ENCODE measurements at places on chromosomes 2 and 18.

DNA sequence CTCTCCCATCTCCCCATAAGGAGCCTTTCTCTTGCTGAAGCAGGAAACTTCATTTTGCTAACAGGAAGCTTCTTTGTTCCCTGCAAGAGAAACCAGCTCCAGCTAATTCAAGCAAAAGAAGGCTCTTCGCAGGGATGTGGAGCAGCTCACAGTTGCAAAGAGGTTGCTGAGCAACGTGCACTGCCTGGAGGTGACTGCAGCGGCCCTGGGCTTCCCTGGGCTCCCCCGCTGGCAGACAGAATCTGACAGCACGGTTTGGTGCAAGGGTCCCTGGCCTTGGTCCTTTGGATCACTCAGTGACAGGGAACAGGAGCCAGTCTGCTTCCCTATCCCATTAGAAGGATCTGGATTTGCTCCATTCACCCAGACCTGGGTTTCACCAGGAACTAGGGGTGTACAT lies 25.8 kb downstream of the GPR55 start:
- no peak for DNase-seq

- no peak for DNase-seq
These were observed 656.0 kb upstream of the CELF4 start for GRCh38 chr18:38221476-38222100.

- no peak for DNase-seq
These were observed 54.8 kb downstream of the CDC42EP3 start for GRCh38 chr2:37616677-37617005.

- peak; percentile 59 for DNase-seq
These were observed 15.9 kb upstream of the TMEM214 start for GRCh38 chr2:27016801-27017325.

DNA sequence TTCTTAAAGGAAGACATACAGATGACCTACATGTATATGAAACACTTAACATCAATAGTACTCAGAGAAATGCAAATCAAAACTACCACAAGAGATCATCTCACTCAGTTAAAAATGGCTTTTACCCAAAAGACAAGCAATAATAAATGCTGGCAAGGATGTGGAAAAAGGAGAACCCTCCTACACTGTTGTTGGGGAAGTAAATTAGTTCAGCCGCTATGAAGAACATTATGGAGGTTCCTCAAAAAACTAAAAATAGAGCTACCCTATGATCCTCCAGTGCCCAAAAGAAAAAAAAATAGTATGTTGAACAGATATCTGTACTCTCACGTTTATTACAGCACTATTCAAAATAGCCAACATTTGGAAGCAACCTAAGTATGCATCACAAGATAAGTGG lies 1579.4 kb upstream of the TMEFF2 start:
- DNase-seq, result no peak

DNA sequence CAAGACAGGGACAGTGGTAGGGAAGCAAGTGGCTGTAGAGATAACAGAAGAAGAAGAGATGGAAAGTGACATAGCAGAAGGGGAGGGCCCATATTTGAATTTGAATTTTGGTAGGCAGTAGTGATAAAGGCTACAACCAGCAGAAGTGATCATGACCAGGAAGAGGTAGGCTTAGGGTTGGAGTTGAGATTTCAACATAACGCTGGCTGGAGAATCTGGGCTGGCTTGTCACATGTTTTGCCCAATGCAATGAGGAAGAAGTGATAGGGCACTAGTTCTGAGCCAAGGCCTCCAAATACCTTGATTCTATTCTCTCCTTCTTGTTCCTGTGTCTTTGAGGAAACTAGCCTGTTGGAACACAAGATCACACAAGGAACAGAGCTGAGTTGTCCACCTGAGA lies 69.4 kb downstream of the SCG2 start:
- DNase-seq, result no peak

DNA sequence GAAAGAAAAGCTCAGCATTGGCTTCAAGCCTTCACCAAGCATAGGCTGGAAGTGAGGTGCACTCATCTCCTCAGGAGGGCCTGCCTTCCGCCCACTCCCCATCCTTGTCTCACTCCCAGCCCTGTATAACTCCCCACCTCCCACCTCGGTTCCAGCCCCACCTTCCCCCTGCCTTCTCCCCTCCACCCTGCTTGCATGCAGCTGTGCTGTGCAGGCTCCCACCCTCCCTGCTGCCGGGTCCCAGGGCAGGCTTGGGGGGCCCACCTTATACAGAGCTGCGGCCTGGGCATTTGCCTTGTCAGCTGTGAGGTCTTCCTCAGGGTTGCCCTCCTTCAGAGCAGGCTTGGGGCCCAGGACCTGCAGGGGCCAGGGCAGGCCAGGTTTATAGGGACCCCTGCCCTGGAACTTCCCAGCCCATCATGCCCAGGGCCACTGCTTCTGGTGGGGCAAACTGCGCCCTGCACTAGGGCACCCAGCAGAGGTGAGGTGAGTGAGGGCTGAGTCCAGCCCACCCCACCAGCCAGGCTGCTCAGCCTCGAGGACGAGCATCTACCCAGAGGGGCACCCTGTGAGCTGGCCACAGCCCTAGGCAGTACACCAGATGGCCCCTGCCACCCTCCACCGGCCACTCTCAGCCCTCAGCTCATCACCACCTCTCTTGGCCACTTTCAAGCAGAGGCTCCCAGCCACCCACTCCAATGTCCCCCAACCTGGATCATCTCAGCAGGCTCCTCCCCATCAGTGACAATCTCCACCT lies 11.6 kb downstream of the CAPG start:
- DNase-seq, result no peak

DNA sequence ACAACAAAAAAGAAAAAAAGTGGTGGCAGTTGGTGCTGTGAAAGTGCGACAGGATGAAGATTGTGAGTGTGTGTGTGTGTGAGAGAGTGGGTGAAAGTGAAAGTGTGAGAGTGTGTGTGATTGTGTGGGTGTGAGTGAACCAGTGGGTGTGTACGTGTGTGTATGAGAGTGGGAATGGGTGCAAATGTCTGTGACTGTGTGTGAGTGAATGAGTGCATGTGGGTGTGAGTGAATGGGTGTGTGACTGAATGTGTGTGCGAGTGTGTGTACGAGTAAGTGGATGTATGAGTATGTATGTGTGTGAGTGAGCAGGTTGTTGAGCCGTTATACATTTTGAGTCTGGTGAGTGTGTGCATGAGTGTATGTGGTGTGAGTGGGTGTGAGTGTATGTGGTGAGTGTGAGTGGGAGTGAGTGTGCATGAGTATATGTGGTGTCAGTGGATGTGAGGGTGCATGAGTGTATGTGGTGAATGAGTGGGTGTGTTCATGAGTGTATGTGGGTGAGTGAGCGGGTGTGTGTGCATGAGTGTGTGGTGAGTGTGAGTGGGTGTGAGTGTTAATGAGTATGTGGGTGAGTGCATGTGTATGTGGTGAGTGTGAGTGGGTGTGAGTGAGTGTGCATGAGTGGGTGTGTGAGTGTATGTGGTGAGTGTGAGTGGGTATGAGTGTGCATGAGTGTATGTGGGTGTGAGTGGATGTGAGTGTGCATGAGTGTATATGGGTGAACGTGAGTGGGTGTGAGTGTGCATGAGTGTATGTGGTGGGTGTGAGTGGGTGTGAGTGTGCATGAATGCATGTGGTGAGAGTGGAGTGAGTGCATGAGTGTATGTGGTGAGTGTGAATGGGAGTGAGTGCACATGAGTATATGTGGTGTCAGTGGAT lies 69.3 kb upstream of the HPCAL1 start:
- DNase-seq, result peak; percentile 2

- no peak for DNase-seq
These were observed 42.3 kb downstream of the EN1 start for GRCh38 chr2:118805064-118805690.

- DNase-seq, result no peak
These were observed 318.8 kb upstream of the REV1 start for GRCh38 chr2:99808361-99809200.

DNA sequence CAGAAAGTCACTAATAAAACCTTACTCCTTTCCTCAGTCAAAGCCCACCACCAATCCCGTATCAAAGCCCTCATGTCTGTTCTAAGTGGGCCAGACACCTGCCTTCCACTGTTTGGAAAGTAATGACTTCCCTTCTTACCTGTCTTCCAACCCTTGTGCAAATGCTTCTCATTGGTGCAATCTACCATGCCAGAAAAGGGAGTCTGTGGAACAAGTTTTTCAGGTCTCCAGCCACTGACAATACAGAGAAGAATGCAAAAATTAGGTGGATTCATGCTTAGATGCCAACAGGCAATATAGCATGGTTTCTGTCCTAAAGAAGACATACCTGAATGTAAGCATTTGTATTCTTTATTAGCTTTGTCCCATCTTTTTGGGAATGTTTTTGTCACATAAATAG lies 1140.6 kb upstream of the LRRTM1 start:
- no peak for DNase-seq

DNA sequence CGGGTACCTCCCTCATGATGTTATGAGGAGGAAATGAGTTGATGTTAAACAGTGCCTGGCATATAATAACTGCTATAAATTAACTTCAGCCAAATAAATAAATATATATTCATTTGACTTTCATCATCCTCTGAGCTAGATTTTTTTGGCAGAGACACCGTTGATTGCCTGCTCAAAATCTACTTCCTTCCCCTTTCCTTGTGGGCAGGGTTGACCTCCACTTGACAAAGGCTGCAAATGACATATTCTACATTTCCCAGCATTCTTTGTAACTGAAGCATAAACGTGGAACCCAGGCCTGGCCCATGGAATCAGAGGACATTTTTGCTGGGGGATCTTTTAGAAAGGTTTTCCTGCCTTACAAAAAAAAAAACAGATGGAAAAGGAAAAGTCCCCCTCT lies 177.8 kb downstream of the TXNL1 start:
- DNase-seq, result no peak

- DNase-seq, result no peak
These were observed 7.5 kb downstream of the ABCG8 start for GRCh38 chr2:43846140-43846793.

DNA sequence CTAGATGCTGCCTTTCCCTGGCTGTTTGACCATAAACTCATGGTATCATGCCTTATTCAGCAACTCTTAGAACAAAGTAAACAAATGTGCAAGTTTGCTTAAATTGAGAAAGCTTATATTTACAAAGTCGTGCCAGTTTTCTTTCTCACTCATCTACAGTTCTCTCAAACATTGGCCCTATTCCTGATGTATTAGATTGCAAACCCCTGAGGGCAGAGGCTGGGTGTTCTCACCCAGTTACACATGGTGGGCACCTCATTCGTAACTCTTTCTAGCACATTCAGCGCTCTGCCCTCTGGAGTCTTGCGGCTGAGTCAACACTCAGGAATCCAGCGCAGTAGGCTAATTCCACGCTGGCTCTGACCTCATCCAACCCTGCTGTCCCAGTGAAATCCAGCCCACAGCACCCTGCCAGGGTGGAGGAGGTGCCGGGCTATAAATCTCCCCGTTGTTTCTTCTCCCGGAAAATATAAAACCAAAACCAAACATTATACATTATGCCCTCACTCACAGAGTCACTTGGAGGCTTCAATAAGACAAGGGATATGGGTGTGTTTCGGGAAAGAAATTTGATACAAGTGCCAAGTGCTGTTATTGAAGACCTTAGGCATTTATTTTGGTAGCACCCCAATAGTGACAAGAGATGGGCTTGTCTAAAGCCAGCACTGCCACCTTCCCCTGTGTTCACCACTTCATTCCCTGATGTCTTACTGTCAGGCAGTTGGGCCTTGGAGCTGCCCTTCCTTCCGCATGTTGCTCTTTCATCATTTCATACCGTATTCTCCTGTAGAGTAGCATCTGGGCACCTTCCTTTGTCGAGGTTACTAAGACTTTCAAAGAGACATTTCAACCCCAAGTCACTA lies 287.4 kb downstream of the PRKCE start:
- DNase-seq, result peak; percentile 84

GRCh38 chr2:11104794-11105660 lies 50.2 kb upstream of the SLC66A3 start:
- DNase-seq, result no peak

DNA sequence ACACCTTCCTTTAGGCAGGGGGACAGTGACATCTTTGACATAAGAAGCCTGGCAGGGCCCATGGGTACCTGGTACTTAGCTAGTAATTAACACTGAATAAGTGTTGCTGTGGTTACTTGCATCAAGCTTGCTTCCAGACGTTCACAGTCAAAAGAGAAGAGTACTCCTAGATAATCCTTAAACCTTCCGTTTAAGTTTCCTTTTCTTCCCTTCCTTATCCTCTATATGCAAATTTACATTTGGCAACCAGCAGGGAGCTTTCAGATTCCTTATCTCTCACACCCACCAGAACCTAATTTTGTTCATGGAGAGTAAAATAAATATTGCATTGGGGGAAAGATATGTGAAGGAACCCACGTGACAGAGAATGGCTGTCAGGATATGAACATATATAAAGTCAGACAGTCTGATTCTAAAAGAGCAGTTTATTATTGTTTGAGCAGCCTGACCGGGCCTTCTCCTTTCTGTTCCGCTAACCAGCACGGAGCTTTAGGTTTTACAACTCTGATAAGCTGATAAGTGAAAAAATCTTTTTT lies 7.8 kb upstream of the RAB31 start:
- DNase-seq, result no peak

- no peak for DNase-seq
These were observed 225.9 kb downstream of the MEIS1 start for GRCh38 chr2:66660804-66661203.

DNA sequence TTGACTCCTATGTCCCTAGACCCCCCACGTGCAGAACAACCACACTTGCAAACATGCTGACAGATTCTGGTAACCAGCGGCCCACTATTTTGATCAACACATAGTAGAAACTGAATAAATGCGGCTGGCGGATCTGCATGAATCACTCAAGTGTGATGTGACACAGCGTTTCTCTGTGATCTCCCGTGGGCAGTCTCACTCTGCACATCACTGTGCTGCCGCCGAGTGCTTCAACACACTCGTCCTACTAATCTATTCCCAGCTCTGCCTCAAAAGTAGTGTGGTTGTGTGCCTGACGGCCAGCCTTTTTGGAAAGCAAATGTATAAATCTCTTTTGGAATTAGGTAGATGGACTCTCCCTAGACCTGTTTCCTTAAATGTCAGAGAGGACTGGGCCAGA lies 37.3 kb upstream of the TMEM182 start:
- DNase-seq, result no peak

GRCh38 chr2:55610954-55611743 lies 6.3 kb downstream of the PPP4R3B start:
- DNase-seq, result no peak

- no peak for DNase-seq
These were observed 754.9 kb downstream of the SATB2 start for GRCh38 chr2:198702796-198703195.

- no peak for DNase-seq
These were observed 109.2 kb downstream of the EXOC6B start for GRCh38 chr2:72716601-72717000.

- no peak for DNase-seq
These were observed 122.6 kb downstream of the CTIF start for GRCh38 chr18:48661421-48661820.

GRCh38 chr18:9537677-9538076 lies 62.4 kb downstream of the RALBP1 start:
- DNase-seq, result no peak

DNA sequence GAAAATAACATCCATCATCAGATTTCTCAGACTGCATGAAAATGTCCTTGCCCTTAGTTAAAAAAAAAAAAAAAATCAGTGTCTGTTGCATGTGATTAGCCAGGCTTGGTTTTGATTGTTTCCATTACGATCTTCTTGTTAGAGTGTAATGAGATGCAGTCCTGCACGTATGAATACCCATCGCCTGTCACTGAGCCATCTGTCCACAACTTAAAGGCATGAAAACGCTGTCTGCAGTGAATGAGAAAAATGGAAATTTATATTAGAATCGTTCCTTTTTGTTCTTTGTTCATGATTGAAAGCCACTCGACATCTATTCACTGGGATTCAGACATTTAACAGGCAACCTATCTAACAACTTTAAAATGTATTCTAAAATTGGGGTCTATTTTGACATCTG lies 521.7 kb upstream of the SPHKAP start:
- DNase-seq, result no peak
